ENCODE measurements at places on chromosomes 1 and 21. TPM values are rescaled to one million over a fixed set of nuclear protein-coding genes. Genes with fewer than 3 reads are reported as not detected.
A peak's percentile ranks its signal among the peaks of the same experiment; 100 is the strongest.

The PRELP gene
- 0.13 TPM for total RNA-seq

The KIF14 gene
- total RNA-seq, result 3.8 TPM

The SYT11 gene
- total RNA-seq, result 15.4 TPM

The ARMH1 gene
- 4.1 TPM for total RNA-seq

The CFAP74 gene
- not detected for total RNA-seq

The SIPA1L2 gene
- 153 TPM for total RNA-seq

The ATP6V1G3 gene
- not detected for total RNA-seq

DNA sequence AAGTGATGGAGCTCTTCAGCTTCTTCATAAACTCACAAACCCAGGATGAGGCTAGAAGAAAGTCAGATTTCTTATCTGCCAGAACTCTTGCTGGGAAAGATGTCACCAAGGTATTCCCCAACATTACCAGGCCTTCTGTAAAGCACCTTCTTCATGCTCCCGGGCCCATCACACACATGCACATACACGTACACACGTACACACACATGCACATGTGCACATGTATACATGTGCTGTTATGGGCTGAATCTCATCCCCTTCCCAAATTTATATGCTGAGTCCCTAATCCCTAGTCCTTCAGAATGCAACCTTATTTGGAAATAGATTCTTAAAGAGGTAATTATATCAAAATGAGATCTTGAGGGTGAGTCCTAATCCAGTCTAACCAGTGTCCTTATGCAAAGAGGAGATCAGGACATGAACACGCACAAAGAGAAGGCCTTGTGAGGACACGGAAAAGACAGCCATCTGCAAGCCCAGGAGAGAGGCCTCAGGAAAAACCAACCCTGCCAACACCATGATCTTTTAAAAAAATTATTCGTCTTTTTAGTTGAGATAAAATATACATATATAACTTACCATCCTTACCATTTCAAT lies 76.4 kb upstream of the LYST start:
- no peak overlapping the region for H3K4me3 ChIP-seq
- peaks cover 3% of the 10 kb centered on the region for H3K27me3 ChIP-seq
- H3K27ac ChIP-seq, result no peak overlapping the region
- DNase-seq, result no peak
- no peaks in the 10 kb centered on the region for H3K36me3 ChIP-seq

- H3K36me3 ChIP-seq, result no peaks in the 10 kb centered on the region
- peaks cover 21% of the 10 kb centered on the region for H3K27me3 ChIP-seq
- peak overlapping the region; percentile 90 for H3K4me3 ChIP-seq
- peaks cover 3% of the 10 kb centered on the region for H3K4me1 ChIP-seq
- peak; percentile 39 for DNase-seq
Observed at GRCh38 chr21:42010507-42011495, 641 bp upstream of the ZBTB21 start.

DNA sequence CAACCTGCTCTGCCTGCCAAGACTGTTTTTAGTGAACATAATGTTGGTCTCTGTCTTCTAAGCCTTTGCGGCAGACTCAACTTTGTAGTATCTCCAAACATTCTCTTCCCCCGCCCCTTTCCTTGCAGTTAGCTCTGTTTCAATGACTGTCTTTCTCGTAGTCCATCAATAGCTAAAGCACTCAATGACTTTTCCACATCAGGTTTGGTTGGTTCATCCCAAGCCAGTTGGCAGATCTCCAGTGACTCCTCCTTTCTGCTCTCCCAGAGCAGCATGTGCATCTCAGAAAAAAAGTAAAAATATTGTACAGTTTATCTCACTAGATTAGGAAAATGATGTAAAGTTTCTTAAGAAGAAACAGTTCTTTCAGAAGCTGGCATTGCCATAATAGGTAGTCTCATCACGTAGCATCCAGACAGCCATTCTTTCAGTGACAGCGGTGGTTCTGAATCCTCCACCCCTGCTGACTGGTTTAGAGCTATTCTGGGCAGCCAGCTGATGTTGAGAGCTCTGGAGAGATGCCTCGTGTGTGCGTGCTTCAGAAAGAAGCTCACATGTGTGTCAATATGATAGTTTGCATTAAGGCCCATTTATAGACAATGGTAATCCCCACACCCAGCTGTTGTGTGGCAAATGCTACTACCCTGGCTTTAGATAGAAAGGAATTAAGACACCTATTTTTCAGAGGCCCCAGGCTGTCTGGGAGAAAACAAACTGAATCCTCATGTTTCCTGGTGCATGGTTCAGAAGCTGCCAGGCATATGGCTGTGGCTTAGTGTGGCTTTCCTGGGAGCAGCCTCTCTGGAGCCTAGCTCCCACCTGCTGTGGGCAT lies 53.2 kb downstream of the CNN3 start:
- no peaks in the 10 kb centered on the region for H3K36me3 ChIP-seq
- no peak for DNase-seq
- H3K27ac ChIP-seq, result no peak overlapping the region
- H3K4me1 ChIP-seq, result peaks cover 5% of the 10 kb centered on the region
- peaks cover 1% of the 10 kb centered on the region for H3K27me3 ChIP-seq
- no peak overlapping the region for H3K4me3 ChIP-seq

DNA sequence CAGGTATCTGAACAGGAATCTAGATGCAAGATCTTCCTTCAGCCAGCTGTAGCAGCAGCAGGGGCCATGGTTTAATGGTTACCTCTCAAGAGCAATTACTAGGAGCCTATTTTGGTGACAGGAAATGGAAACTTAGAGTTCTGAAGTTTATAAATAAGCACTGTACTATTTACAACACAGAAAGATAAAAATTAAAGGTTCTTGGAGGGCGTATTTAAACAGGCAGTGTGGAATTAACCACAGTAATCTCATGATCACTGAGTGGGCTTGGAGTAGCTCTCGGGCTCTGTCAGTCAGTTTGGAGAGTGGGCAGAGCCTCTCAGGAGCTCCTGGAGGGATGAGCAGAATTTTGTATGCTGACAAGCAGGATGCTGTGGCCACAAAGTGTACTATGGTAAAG lies 10.2 kb upstream of the FCRL5 start:
- H3K4me3 ChIP-seq, result no peak overlapping the region
- DNase-seq, result no peak
- H3K27ac ChIP-seq, result no peak overlapping the region
- no peaks in the 10 kb centered on the region for H3K4me1 ChIP-seq

DNA sequence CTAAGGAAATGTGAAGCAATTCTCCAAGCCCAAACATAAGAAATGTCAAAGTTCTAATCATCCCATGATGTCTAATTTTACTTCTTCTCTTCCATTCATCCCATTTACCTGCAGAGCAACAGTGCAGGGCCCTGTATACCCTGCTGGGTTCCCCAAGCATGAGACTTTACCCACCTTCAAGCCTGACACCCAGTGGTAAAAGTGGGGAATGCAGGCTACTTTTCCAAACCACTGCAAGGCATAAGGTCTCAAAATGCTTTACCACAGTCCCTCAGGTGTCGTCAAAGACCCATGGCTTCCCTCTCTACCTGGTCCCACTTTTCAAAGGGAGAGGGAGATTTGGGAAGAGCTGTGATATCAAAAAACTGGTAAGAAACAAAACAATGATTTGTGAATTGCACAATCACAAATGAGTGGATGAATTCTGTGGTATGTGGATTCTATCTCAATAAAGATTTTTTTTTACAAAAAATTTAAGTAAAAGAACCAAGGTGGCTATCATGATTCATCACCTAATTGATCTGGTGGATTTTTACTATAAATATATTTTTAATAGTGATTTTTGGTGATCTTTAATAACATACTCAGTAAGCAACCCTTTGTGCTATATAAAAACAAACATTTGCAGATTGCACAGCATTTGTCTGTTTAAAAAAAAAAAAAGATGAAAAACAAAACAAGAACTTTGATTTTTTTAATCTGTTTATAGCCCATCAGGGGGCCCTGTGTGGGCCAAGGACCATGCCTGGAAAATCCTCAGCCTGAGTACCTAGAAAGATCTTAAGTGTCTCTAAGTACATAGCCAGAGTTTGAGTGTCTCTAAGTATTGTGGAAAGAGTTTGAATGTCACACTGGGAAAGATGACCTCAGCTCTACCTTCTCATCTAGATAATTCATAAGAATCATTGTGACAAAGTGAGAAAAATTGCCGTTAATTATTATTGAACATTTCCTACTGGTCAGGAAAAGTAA lies 73.1 kb upstream of the GJB5 start:
- H3K4me1 ChIP-seq, result peaks cover 16% of the 10 kb centered on the region
- no peak overlapping the region for H3K27ac ChIP-seq
- peaks cover 4% of the 10 kb centered on the region for H3K27me3 ChIP-seq
- no peak overlapping the region for H3K4me3 ChIP-seq
- H3K36me3 ChIP-seq, result no peaks in the 10 kb centered on the region
- peak; percentile 75 for DNase-seq

- H3K27me3 ChIP-seq, result peaks cover 7% of the 10 kb centered on the region
- H3K4me3 ChIP-seq, result no peak overlapping the region
- no peaks in the 10 kb centered on the region for H3K36me3 ChIP-seq
Observed at GRCh38 chr1:8947127-8947691, 1.5 kb downstream of the CA6 start.

GRCh38 chr1:33455539-33456501 lies 16.6 kb upstream of the ZSCAN20 start:
- no peak overlapping the region for H3K4me3 ChIP-seq
- no peaks in the 10 kb centered on the region for H3K36me3 ChIP-seq
- H3K27me3 ChIP-seq, result no peaks in the 10 kb centered on the region
- H3K27ac ChIP-seq, result no peak overlapping the region
- DNase-seq, result peak; percentile 52

- H3K27ac ChIP-seq, result no peak overlapping the region
- H3K4me3 ChIP-seq, result no peak overlapping the region
- peaks cover 6% of the 10 kb centered on the region for H3K27me3 ChIP-seq
- DNase-seq, result no peak
- H3K36me3 ChIP-seq, result peaks cover under 1% of the 10 kb centered on the region
Observed at GRCh38 chr1:63780565-63780964, 6.7 kb downstream of the ROR1 start.

DNA sequence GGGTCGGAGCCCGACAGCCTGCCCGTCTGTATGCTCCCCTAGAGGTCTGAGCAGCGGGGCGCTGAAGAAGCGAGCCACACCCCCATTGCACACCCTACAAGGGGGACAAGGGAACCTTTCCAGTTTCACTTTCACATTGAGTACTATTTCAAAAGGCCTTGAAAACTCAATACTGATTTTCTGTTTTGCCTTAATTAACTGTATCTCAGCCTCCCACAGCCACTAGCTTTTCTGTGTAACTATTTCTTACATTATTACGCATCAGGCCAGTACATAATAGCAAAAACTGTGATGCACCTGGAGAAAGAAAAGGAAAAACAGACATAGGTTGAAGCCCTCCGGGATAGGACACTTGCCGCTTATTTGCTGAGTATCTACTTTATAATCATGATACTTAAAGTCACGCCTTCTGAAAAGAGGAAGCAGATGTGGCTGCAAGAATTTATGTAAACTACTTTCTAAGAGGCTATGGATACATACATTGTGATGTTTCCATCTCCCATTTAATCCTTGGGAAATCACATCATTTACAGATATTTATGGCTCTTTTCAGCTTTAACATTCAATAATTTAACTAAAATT lies 1719.5 kb downstream of the MRPL39 start:
- DNase-seq, result no peak
- no peak overlapping the region for H3K4me3 ChIP-seq
- no peaks in the 10 kb centered on the region for H3K4me1 ChIP-seq
- H3K27ac ChIP-seq, result no peak overlapping the region
- H3K27me3 ChIP-seq, result no peaks in the 10 kb centered on the region
